ENCODE measurements at places on chromosomes 6 and 20.
A peak's percentile ranks its signal among the peaks of the same experiment; 100 is the strongest.

DNA sequence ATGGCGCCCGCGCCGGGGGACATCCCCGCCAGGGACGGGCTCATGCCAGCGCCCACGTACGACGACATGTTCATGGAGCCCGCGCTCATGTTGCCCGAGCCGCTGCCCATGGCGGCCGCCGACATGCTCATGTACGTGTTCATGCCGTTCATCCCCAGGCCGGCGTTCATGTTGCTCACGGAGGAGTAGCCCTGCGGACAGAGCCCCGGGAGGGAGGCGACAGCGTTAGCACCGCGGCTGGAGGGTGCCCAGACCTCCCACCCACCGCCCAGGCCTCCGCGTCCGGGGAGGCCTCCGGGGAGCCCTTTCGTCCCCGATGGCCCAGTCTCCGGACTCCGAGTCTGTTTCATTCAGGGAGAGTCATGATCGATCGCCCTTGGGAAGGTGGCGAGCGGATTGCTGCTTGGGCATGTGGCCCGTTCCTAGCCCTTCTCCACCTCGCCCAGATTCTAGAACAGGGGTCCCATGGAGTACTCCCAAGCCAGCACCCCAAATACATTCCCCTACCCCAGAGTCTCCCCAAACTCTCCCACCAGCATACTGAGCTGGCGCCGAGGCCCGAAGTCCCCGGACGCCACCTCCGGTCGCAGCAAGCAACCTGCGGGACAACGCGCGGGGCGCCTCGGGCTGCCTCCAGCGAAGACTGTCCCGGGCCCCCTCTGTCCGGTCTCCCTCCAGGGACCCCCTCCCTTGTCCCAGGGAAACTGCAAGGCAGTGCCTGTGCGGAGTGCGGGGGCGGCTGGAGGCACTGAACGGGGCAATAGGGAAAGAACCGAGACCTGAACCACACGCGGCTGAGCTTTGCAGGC lies 1.2 kb downstream of the FOXA2 start:
- no peak for DNase-seq

DNA sequence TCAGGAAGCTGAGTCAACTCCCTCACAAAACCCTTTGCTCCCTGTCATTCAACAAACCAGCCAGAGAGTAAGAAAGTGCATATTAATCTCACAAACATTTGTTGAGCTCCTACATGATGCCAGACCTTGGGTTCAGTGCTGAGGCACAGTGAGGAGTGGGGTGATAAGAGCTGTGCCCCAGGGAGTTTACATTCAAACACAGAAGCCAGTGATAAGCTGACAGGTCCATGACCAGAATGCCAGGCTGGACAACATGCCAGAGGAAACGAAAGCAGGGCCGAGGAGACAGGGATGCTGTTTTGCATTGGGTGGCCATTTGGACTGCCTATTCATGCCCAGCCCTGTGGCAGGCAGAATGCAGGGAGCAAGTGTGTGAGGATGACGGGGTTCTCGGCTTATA lies 76.7 kb downstream of the LRFN2 start:
- no peak for DNase-seq

GRCh38 chr6:129645106-129645829 lies 64.7 kb downstream of the ARHGAP18 start:
- no peak for DNase-seq

- DNase-seq: no peak
Measured at GRCh38 chr6:157605484-157605883, 217.6 kb upstream of the SNX9 start.

DNA sequence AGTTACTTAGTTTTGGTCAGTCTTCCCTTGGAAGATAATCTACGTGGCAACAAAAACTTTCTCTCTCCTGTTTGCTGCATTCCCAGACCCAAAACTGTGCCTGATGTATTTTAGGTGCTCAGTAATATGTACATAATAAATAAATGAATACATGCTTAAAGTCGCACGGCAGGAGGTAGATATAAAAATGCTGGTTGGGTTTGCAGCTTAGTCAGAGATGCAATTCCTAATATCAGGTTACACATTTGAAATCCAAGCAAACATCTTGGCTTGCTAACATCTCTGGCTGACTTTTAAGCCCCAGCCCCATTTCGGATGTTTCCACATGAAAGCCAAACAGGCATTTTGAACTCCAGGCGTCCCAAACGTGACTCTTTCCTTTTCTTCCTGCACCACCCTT lies 91.0 kb downstream of the KCNQ5 start:
- DNase-seq: no peak

GRCh38 chr6:75551367-75551952 lies 50.2 kb upstream of the SENP6 start:
- no peak for DNase-seq

DNA sequence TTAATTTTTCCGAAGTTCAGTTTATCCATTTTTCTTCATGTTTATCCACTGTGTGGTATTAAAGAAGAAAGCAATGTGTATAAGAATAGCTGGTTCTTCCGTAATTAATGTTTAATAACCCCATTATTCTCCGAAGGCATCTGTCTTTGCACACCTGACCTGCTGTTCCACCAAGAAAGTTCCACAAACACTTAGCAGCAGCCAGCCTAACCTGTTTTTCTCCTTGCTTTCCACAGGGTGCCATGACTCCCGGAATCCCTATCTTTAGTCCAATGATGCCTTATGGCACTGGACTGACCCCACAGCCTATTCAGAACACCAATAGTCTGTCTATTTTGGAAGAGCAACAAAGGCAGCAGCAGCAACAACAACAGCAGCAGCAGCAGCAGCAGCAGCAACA lies 7.4 kb downstream of the TBP start:
- no peak for DNase-seq

DNA sequence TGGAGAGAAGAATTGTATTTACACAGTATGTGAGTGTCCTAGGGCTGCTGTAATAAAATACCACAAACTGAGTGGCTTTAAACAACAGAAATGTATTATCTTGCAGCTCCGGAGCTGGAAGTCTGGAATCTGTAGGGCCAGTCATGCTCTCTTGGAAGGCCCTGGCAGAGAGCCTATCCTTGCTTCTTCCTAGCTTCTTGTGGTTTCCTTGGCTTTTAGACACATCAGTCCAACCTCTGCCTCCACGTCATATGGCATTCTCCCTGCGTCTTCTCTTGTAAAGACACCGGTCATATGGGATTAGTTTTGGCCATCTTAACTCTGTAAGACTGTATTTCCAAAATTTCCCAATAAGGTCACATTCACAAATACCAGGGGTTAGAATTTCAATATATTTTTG lies 10.8 kb downstream of the FNDC1 start:
- no peak for DNase-seq

- DNase-seq: peak; percentile 97
Measured at GRCh38 chr6:125789576-125790357, 993 bp upstream of the NCOA7 start.

DNA sequence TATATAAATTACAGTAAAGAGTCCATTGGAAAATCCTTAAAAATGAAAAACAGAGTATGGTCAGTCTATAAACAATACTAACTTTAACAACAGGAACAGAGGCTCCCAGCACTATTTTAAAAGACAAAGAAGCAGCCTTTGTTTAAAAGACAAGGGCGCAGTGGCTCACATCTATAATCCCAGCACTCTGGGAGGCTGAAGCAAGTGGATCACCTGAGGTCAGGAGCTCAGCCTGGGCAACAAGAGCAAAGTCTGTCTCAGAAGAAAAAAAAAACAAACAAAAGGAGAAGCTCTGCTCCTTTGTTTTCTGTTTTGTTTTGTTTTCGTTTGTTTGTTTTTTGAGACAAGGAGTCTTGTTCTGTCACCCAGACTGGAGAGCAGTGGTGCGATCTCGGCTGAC lies 89.4 kb downstream of the DTNBP1 start:
- no peak for DNase-seq

GRCh38 chr20:40462566-40462965 lies 226.5 kb downstream of the MAFB start:
- DNase-seq: no peak

DNA sequence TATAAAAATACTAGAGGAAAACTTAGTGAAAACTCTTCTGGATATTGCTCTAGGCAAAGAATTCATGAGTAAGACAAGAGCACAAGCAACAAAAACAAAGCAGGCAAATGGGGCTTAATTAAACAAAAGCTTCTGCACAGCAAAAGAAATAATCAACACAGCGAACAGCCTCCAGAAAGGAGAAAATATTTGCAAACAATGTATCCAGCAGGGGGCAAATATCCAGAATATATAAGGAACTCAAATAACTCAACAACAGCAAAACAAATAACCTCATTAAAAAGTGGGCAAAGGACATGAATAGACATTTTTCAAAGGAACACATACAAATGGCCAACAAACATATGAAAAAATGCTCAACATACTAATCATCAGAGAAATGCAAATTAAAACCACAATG lies 17.1 kb upstream of the HECA start:
- peak; percentile 30 for DNase-seq

DNA sequence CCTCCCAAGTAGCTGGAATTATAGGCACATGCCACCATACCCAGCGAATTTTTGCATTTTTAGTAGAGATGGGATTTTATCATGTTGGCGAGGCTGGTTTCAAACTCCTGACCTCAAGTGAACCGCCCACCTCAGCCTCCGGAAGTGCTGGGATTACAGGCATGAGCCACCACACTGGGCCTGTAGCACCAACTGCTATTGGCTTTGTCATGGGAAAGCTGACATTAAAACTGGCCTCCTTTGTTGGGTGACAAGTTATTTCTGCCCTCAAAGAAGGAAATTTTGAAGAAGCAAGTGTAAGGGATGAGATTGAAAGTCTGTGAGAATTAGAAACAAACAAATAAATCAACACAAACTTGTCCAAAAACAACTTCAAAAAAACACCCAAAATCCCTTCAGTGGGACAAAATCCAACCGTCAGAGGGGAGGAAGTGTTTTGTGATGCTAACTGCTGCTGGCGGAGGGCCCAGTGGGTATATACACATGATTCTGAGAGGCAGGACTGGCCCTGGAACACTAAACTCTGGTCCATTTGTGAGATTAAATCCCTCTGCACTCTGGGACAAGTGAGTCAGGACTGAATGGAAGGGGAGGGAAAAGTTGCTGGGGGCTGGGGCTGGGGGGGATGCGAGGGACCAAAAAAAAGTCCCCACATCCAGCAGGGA lies 87.5 kb upstream of the NAA20 start:
- no peak for DNase-seq

- DNase-seq: no peak
Measured at GRCh38 chr20:9515741-9516233, 1.4 kb downstream of the LAMP5 start.

GRCh38 chr6:62803094-62803493 lies 408.2 kb upstream of the FKBP1C start:
- no peak for DNase-seq

GRCh38 chr6:11333132-11333849 lies 100.8 kb upstream of the NEDD9 start:
- no peak for DNase-seq
